Chondrocyte (in vitro differentiated cells): ENCODE measurements at places on chromosomes 2 and 18.

DNA sequence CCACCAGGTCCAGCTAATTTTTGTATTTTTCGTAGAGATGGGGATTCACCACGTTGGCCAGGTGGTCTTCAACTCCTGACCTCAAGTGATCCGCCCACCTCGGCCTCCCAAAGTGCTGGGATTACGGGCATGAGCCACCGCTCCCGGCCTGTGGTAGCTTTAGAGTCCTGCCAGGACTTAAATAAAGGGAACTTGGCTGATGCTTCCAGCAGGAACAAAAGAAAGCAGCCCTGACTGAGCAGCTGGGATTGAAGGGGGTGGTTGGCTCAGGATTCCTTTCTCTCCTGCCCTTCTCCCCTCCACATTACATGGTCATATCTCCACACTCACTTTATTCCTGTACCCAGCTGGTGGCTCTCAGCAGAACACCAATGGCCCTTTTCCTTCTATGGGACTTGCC is 20.0 kb downstream of the EFHD1 start:
- DNase-seq: no peak

DNA sequence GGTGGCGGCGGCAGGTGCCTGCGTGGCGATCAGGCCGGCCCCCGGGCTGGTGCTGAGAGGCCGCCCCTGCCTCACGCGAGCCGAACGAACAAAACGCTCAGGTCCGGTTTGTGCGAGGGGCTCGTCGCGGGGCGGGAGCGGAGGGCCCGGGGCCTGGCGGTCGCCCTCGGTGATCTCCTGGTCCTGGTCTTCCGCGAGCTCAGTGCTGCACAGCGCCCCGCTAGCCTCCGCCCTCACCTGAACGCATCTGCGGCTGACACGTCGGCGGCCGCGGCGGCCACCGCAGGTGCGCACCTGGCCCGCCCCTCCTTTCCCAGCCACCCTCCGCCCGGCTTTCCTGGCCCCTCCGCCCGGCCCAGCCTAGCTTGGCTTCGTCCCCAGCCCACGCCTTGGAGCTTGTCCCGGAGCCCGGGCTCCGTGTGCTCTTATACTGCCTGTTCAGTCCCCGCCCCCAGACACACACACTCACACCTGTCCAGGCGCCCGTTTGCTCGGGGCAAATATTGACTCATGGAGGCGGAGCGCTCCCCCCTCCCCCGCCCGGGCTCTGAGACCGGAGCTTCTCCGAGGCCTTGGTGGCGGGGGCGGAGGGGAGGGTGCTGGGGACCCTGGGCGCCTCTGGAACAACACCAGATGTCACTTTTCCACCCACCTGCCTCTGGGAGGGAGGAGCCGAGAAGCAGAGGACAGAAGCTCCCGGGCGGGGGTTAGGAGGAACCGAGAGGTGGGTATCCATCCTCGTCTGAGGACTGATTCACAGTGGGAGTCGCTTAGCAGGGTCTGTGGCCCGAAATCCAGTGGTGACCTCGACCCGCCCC is 8.6 kb upstream of the CRYBA2 start:
- DNase-seq: no peak

DNA sequence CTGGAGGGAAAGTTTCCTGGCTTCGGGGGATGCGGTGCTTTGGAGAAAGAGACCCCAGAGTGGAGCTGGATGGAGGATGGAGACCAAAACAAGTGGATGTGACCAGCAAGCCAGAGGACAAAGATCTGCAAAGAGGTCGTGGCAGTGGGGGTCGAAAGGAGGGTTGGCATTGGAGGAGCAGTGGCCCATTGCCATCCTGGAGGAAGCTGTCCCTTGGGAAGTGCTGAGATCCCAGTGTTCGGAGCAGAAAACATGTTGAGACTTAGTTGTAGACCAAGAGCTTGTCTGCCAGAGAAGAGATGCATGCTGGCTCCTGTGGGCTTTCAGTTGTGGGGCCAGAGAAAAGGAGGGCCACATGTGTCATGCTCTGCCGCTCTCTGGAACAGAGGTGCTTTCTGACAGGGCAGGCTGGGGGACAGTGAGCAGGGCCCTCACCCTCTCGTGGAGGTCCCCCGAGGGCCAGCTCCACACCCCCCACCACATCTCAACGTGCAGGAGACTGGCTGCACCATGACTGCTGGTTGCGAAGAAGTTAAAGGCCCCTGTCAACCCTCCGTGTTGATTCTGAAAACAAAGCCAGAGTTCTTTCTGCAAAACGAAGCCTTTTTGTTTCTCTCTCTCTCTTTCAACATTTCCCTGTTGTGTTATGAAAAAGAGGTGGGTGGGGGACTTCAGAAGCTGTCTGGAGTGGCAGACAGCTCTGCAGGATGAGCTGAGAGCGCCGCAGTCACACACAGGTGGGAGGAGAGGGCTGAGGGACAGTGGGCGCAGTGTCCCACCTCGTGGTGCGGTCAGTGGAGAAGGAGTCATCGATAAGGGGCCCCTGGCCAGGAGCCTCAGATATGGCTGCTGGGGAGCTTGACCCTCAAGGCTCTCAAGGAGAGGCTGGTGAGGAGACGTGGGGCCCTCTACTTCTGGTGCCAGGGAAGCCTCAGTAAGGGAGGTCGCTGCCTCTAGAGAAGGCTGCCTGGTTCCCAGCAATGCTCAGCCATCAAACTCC is 77.6 kb upstream of the BCL2L11 start:
- DNase-seq: no peak

DNA sequence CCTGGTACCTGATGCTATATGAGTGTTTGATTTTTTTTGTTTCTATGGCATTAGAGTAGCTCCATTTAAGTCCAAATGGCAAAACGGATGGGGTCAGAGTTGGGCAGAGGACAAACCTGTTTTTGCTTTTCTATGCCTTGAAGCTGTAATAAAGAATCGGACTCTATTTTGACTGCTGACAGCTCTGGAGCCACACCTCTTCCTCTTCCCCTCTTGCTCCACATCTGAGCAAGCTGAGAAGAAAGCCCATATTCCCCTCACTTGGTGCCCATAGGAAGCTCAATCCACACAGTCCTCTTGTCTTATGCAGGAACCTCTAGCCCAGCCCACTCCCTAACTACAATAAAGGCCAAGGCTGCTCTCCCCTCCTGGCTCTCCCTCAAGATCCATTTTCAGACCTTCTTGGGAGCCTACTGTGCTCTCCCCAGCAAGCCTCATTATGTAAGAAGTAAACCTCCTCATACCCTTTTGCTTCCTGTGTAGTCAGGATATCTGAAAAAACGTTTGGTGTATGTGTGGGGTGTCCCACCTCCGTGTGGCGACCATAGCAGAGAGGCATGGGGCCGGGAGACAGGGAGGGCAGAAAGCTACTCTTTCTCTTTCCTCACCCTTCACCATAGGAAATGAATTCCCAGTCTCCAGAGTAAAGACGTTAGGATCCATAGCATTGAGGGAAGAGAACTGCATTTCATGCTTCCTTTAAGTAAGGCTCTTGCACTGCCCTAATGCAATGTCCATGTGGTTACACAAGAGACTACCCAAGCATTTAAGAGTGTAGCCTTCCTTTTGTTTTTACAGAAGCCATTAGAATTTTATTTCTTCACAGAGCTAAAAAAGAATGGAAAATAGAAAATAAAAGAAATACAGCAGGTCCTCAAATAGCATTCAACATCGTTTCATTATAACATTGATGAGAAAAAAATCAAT is 41.9 kb upstream of the RAPGEF4 start:
- no peak for DNase-seq

- DNase-seq: no peak
These were observed 23.4 kb downstream of the SH2D6 start for GRCh38 chr2:85441864-85442263.

GRCh38 chr2:155070489-155070888 is 372.0 kb downstream of the KCNJ3 start:
- no peak for DNase-seq

- no peak for DNase-seq
These were observed 72.7 kb upstream of the MBOAT2 start for GRCh38 chr2:9076210-9076609.

DNA sequence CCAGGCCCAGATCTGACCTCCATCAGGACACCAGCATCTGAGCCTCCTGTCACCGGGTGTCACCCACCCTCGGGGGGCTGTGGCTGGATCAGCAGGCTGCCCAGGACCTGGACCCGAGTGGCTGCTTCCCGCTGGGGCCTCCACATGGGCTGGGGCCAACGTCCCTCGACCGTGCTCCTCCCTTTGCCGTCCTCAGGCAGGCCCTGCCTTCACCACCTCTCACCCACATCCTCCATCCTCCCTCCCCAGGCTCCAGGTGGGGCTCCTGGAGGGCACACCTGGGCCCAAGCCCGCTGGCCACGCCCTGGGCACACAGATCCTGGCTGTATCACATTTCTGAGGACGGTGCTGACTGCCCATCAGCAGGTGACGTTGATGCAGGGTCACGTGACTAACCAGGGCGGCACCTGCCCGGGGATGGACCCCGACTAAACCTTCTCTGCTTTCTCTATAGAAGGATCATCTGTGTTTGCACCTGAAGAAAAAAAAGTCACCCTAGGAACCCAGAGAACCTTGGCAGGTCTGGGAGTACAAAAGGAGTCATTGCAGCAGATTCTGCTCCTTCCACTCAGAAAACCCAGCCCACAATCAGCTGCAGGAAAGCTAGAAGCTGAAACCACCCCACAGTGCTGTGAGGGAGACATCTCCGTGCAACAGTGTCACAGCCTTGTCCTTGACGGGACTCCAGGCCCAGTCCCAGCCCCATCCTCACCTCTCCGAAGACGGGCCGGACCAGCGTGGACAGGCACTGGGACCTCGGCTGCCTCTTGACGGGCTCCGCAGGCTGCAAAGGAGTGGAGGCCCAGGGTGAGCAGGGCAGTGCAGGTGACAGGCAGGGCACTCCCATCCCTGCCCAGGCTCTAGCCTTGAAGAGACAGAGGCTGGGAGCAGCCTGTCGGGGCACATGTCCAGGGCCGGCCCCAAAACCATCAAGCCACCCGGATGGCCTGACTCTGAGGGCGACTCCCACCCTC is 11.2 kb downstream of the STK25 start:
- no peak for DNase-seq

DNA sequence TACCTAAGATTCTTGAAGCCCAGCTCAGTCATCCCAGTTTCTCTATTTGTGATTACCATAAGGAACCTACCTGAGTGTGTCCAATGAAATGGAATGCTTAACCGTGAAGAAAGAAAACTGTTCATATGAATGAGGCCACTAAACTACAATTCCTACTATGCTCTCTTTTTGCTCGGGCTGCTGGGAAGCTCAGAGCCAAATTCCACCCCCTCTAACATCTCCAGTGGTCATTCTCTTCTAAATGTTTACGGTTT is 8.3 kb downstream of the MYCN start:
- DNase-seq: no peak

GRCh38 chr18:12657684-12658425 is at the start of gene SPIRE1:
TSS of gene SPIRE1 (minus strand) at chr18:12658107. CDS start at chr18:12657866, 241 bp downstream.
- no peak for DNase-seq

- DNase-seq: no peak
These were observed 185.9 kb upstream of the SLC39A10 start for GRCh38 chr2:195471163-195471562.

DNA sequence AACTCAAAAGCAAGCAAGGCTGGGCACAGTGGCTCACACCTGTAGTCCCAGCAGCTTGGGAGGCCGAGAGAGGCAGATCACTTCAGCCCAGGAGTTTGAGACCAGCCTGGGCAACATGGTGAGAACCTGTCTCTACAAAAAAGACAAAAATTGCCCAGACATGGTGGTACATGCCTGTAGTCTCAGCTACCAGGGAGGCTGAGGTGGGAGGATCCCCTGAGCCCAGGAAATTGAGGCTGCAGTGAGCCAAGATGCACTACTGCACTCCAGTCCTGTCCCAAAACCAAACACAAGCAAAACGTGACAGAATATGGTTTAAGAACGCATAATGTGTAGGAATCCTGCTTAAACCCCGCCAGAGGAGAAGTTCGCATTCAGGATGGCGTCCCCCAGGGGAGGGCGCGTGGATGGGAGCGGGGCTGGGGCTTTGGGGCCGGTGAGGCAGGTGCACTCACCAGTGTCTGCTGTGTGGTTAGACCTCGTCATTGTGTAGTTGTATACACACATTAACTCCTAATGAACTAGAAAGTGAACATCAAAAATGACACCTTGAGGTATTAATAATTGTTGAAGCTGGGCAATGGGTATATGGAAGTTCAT is 5.4 kb downstream of the COLEC11 start:
- DNase-seq: peak; percentile 39

GRCh38 chr18:9561759-9562158 is 52.6 kb downstream of the PPP4R1 start:
- no peak for DNase-seq

GRCh38 chr2:233938676-233939370 is 21.6 kb downstream of the TRPM8 start:
- DNase-seq: no peak

GRCh38 chr18:48348739-48349138 is 60.4 kb downstream of the ZBTB7C start:
- DNase-seq: no peak

GRCh38 chr2:19031642-19032041 is 326.8 kb downstream of the OSR1 start:
- DNase-seq: no peak

- no peak for DNase-seq
These were observed 22.9 kb downstream of the DARS1 start for GRCh38 chr2:135962366-135963123.

DNA sequence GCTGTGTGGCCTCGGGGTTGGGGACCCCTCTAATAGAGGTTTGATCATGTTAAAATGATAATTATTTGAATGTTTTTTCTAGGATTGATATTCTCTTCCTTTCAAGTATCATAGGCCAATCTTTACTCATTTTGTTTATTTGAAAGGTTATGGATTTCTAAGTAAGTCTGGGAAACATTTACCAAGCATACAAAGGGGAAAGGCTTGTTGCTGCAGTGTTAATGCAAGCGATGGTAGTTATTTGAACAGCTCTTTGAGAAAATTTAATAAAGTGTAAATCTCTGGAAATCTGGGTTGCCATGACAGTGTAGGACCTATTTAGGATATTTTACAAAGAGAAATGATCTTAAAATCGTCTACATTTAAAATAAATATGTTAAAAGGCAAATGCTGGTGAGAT is 56.1 kb downstream of the SPTBN1 start:
- no peak for DNase-seq

GRCh38 chr2:77210725-77211124 is 311.5 kb downstream of the LRRTM4 start:
- DNase-seq: no peak

DNA sequence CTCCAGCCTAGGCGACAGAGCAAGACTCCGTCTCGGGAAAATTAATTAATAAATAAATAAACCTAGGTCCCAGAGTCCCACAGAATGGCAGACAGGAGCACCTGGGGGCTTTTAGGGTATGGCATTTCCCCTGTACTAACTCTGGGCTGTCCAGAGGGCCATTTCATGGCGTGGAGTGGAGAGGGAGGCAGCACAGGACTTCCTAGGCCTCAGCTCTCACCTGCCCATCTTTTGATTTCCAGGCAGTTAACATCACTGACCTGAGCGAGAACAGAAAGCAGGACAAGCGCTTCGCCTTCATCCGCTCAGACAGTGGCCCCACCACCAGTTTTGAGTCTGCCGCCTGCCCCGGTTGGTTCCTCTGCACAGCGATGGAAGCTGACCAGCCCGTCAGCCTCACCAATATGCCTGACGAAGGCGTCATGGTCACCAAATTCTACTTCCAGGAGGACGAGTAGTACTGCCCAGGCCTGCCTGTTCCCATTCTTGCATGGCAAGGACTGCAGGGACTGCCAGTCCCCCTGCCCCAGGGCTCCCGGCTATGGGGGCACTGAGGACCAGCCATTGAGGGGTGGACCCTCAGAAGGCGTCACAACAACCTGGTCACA is 5.1 kb downstream of the IL1RN start:
- no peak for DNase-seq

GRCh38 chr2:236366049-236366387 is 101.8 kb upstream of the ASB18 start:
- DNase-seq: no peak
